ENCODE measurements at places on chromosomes 1 and 21.

- no peaks in the 10 kb centered on the region for H3K4me1 ChIP-seq
- no peak overlapping the region for H3K4me3 ChIP-seq
- H3K27ac ChIP-seq = no peak overlapping the region
- no peak for DNase-seq
- peaks cover 2% of the 10 kb centered on the region for H3K36me3 ChIP-seq
- H3K27me3 ChIP-seq = peaks cover under 1% of the 10 kb centered on the region
Observed at GRCh38 chr1:11708554-11709350, 17.2 kb downstream of the DRAXIN start.

DNA sequence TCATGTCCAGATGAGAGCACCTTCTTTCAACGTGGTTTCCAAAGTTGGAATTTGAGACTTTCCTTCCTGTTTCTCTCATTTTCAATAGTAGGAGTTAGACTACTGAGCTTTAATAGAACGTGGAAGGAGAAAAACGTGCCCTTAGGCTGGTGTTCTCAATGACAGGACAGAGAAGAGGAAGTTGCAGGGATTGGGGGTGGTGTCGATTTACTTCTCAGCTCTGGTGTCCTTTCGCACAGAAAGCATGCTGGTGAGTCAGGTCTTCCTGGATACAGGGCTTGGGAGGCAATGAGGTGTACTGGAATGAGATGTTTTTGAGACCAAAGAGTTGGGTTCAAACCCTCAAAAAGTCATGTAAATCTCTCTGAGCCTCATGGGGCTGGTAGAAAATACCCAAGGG, 67.1 kb downstream of the HIVEP3 start:
- peaks cover 3% of the 10 kb centered on the region for H3K36me3 ChIP-seq
- no peak overlapping the region for H3K27ac ChIP-seq
- H3K27me3 ChIP-seq = no peaks in the 10 kb centered on the region

GRCh38 chr1:160446945-160447600, 46.7 kb downstream of the VANGL2 start:
- peak overlapping the region; percentile 62 for H3K27ac ChIP-seq
- H3K4me1 ChIP-seq = peaks cover 52% of the 10 kb centered on the region
- DNase-seq = no peak
- no peaks in the 10 kb centered on the region for H3K36me3 ChIP-seq

DNA sequence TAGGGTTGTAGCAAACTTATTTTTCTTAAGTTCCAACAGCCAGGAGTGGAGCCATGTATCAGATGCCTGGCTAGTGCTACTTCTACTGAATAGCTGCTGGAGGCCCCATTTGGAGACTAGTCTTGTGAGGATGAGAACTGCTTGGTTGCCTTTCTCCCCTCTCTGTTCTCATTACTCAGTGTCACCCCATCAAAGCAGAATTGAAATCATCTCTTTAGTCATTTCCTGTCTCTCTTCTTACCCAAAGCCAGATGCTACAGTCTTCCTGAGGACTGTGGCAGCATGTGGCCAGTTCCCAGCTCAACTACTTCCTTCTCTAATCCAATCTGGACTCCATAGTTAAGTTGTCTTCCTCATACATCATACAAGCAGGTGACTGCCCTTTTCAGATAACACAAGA, 197.5 kb downstream of the BRINP2 start:
- H3K4me1 ChIP-seq = no peaks in the 10 kb centered on the region
- no peak overlapping the region for H3K4me3 ChIP-seq
- H3K27me3 ChIP-seq = no peaks in the 10 kb centered on the region
- no peaks in the 10 kb centered on the region for H3K36me3 ChIP-seq
- no peak overlapping the region for H3K27ac ChIP-seq

GRCh38 chr1:203121186-203122015, 6.1 kb upstream of the ADORA1 start:
- no peaks in the 10 kb centered on the region for H3K36me3 ChIP-seq
- H3K4me3 ChIP-seq = no peak overlapping the region
- DNase-seq = no peak
- peaks cover 95% of the 10 kb centered on the region for H3K27me3 ChIP-seq
- H3K27ac ChIP-seq = no peak overlapping the region
- no peaks in the 10 kb centered on the region for H3K4me1 ChIP-seq

DNA sequence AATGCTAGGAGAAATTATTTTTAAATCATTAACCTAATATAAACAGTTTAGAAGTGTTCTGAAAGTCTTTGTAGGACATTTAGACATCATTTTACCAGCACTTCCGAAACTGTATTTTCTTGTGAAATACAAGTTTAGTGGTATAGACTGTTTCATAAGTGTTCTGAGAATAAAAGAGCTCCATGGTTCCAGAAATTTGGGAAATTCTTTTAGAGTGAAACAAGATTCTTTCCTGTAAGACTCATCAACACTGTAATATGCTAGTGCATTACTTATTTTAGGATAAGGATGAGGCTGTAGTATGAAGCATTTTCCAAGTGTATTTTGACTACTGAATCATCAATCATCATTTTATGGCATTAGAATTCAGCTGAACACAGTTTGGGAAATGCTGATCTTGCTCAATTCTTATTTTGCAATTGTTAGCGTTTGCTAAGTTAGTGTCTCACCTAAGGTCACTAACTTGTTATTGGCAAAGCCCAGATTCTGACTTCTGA, 73.4 kb downstream of the CEP350 start:
- no peaks in the 10 kb centered on the region for H3K27me3 ChIP-seq
- DNase-seq = no peak
- H3K36me3 ChIP-seq = peaks cover 25% of the 10 kb centered on the region
- no peak overlapping the region for H3K27ac ChIP-seq

DNA sequence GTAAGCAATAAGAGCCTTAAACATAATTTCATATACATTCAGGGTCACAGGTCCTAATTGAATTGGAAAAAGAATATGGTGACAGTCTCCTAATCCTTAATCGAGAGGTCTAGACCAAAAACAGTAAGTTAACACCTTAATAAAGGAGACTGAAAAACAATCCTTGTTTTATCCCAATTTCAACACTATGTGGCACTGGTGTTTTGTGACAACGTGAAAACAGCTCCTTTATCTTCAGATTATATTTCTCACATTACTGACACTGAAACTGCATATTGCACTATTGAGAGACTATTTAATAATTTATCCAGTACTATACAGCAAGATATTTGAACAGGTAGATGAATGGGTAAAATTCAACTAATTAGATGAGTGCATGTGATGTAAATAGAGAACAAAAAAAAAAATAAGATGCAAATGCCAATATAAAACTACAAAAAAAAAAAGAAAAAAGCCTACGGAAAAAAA, 34.1 kb downstream of the TP53BP2 start:
- no peak overlapping the region for H3K4me3 ChIP-seq
- no peaks in the 10 kb centered on the region for H3K27me3 ChIP-seq
- no peak for DNase-seq
- H3K27ac ChIP-seq = no peak overlapping the region
- peaks cover 44% of the 10 kb centered on the region for H3K36me3 ChIP-seq
- H3K4me1 ChIP-seq = peaks cover 22% of the 10 kb centered on the region

- H3K4me1 ChIP-seq = no peaks in the 10 kb centered on the region
- H3K36me3 ChIP-seq = no peaks in the 10 kb centered on the region
- no peak for DNase-seq
- H3K27ac ChIP-seq = no peak overlapping the region
- H3K4me3 ChIP-seq = no peak overlapping the region
Observed at GRCh38 chr1:169779150-169779549, 15.6 kb downstream of the METTL18 start.

DNA sequence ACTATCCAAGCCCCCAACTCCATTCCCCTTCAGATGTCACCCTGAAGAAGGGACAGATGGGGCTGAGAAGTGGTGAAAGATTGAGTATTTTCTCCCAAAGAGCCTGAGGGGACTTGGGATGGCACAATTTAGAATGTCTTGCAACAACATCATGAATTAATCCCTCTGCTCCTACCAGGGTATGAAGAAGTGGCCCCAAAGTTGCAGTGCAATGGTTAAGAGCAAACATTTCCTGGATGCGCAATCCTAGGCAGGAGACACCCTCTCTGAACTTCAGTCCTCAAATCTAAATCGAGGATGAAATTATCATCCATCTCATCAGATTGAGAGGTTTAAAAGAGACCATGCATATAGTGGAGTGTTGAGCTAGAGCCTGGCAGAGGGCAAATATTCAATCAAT, 28.6 kb upstream of the CITED4 start:
- no peaks in the 10 kb centered on the region for H3K4me1 ChIP-seq
- H3K36me3 ChIP-seq = peaks cover 2% of the 10 kb centered on the region
- H3K4me3 ChIP-seq = no peak overlapping the region
- H3K27me3 ChIP-seq = peaks cover 36% of the 10 kb centered on the region
- H3K27ac ChIP-seq = no peak overlapping the region

GRCh38 chr1:2632561-2633361, at the start of gene MMEL1:
MMEL1 (minus strand) TSS chr1:2633016; CDS start chr1:2629484, 3,532 bp downstream.
- no peak for DNase-seq
- H3K36me3 ChIP-seq = peaks cover 1% of the 10 kb centered on the region
- H3K27ac ChIP-seq = no peak within 1 kb of the TSS
- H3K27me3 ChIP-seq = peaks cover 15% of the 10 kb centered on the region
- H3K4me3 ChIP-seq = no peak within 1 kb of the TSS

- no peak overlapping the region for H3K4me3 ChIP-seq
- no peaks in the 10 kb centered on the region for H3K4me1 ChIP-seq
- H3K36me3 ChIP-seq = no peaks in the 10 kb centered on the region
- no peak for DNase-seq
- no peak overlapping the region for H3K27ac ChIP-seq
Observed at GRCh38 chr1:67118646-67119045, 16.1 kb downstream of the C1orf141 start.

DNA sequence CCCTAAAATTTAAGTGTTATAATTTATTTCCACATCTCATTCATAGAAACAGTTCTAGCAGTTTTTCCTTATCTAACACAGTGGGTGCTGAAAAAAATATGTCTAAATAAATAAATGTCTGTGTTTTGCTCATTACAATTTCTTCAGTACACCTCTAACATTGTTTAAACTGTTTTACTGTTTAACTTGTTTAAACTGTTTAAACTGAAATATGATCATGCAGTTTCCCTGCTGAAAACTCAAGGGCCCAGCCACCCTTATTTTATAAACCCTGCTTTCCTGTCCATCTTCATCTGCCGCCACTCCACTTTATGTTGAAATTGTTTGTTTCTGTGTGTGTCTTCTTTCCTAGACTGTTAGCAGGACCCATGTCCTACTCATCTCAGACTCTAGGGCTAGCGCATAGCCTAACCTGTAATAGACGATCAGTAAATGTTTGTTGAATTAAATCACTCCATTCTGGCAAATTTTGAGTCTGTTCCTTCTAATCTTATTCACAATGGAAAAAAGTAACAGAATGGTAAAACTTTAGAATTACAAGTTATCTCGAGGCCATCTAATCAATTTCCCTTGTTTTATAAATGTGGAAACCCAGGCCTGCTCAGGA, 9.4 kb upstream of the PIK3C2B start:
- H3K4me1 ChIP-seq = peaks cover 35% of the 10 kb centered on the region
- no peak for DNase-seq
- no peak overlapping the region for H3K4me3 ChIP-seq
- H3K27ac ChIP-seq = no peak overlapping the region
- peaks cover 10% of the 10 kb centered on the region for H3K27me3 ChIP-seq
- peaks cover 24% of the 10 kb centered on the region for H3K36me3 ChIP-seq

DNA sequence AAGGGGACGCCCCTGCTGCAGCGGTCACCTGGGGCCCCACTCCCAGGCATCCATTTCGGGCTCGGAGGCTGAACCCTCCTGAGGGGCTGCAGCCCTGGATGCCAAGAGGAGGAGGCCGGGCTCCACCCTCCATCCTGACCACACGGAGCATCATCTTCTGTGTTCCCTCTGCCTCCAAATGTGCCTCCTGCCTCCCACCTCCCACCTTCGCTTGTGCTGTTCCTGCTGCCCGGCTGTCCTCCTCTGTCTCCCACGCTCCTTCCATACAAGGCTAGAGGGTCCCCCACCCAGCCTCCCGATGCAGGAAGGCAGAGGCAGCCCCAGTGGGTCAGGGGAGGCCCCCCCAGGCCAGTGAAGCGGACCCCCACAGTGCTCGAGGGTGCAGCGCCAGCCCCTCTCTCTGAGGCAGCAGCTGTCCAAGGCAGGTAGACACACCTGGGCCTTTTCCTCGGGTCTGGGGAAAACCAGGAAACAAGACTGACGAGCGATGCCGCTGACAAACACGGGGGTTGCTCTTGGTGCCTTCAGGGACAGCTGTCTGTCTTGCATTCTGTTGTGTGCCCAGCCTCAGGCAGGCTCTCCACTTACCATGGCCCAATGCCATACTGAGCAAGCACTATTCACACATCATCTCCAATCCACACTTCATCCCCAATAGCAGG, 16.8 kb upstream of the PLEKHG5 start:
- peaks cover 19% of the 10 kb centered on the region for H3K27me3 ChIP-seq
- no peaks in the 10 kb centered on the region for H3K4me1 ChIP-seq
- no peak overlapping the region for H3K4me3 ChIP-seq
- DNase-seq = no peak
- no peaks in the 10 kb centered on the region for H3K36me3 ChIP-seq

DNA sequence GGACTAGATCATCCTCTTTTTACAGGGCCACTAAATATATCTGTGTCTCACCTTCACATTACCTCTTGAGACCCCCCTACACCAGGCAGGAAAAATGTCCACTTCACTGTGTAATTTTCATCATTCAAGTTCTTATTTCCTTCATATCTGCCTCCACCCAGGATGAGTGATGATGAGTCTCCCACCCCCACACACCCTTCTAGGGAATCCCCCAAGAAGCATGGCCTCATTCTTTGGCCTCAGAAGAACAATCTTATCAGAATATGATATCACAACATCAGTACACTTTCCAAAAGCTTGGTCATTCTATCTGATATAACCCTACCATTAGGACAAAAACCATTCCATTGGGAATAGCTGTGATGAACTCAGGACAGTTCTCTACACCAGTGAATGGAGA, 170.3 kb upstream of the DUSP10 start:
- H3K27me3 ChIP-seq = no peaks in the 10 kb centered on the region
- no peak for DNase-seq
- H3K4me3 ChIP-seq = no peak overlapping the region
- no peaks in the 10 kb centered on the region for H3K4me1 ChIP-seq

GRCh38 chr1:10522322-10522860, 47.6 kb downstream of the PEX14 start:
- H3K4me1 ChIP-seq = peaks cover 46% of the 10 kb centered on the region
- peaks cover 11% of the 10 kb centered on the region for H3K36me3 ChIP-seq
- no peak for DNase-seq
- no peak overlapping the region for H3K4me3 ChIP-seq

- no peak overlapping the region for H3K27ac ChIP-seq
- H3K27me3 ChIP-seq = no peaks in the 10 kb centered on the region
- H3K36me3 ChIP-seq = peaks cover 18% of the 10 kb centered on the region
- no peak for DNase-seq
- no peak overlapping the region for H3K4me3 ChIP-seq
Observed at GRCh38 chr1:212309967-212310366, 24.8 kb downstream of the PPP2R5A start.

DNA sequence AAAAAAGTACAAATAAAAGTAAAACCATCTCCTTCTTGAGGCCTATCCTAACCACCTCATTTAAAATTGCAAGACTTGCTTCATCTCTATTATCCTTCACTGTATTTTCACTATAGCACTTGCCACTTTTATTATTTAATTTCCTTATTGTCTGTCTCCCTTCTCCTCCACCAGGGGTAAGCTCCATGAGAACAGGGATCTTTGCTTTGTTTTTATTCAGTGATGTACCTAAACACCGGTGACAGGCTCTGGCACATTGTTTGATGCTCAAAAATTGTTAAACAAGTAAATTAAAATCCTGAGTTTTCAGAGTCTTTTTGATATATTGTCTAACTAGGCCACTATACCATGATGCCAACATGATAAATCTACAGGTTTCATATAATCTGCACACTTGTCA, 17.2 kb upstream of the SPEN start:
- H3K4me3 ChIP-seq = no peak overlapping the region
- peaks cover 15% of the 10 kb centered on the region for H3K36me3 ChIP-seq
- DNase-seq = no peak
- H3K27ac ChIP-seq = no peak overlapping the region
- H3K27me3 ChIP-seq = no peaks in the 10 kb centered on the region

GRCh38 chr1:22412932-22413727, 38.5 kb upstream of the ZBTB40 start:
- H3K36me3 ChIP-seq = no peaks in the 10 kb centered on the region
- no peak overlapping the region for H3K27ac ChIP-seq
- H3K4me1 ChIP-seq = no peaks in the 10 kb centered on the region
- no peak overlapping the region for H3K4me3 ChIP-seq
- H3K27me3 ChIP-seq = peaks cover 30% of the 10 kb centered on the region

All from central memory CD8-positive, alpha-beta T cell (primary cell).